ENCODE measurements at places on chromosomes 4 and X.

GRCh38 chr4:76550966-76551780 lies 116.1 kb downstream of the SHROOM3 start:
- no peak for DNase-seq

DNA sequence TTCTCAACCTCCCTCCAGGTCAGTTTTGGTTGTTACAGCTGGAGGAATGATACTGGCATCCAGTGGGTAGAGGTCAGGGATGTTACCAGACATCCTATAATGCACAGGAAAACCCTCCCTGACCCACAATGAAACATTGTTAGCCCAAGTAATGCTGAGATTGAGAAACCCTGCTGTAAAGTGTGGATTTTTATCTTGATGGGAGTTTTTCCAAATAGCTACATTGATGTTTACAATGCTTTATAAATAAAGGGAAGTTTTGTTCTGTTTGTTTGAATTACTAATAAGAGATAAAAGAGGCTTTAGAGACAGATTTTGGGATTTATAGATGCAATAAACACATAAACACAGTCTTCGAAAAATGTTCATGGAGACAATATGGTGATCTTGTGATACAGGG lies 194.0 kb upstream of the NUDT6 start:
- DNase-seq: no peak

GRCh38 chrX:50805276-50805675 lies 8.7 kb downstream of the SHROOM4 start:
- no peak for DNase-seq

DNA sequence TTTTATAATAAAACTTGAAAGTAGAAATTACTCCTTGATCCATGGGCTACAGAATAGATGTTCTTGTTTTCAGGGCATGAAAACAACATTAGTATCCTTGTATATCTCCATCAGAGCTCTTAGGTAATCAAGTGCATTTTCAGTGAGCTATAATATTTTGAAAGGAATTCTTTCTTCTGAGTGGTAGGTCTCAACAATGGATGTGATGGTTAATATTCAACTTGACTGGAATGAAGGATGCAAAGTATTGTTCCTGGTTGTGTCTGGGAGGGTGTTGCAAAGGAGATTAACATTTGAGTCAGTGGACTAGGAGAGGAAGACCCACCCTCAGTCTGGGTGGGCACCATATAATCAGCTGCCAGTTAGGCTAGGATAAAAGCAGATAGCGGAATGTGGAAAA lies 100.1 kb downstream of the LCORL start:
- DNase-seq: no peak

- no peak for DNase-seq
Measured at GRCh38 chrX:133655275-133656265, 240.3 kb upstream of the GPC4 start.

- no peak for DNase-seq
Measured at GRCh38 chr4:127394516-127394915, 238.2 kb upstream of the INTU start.

DNA sequence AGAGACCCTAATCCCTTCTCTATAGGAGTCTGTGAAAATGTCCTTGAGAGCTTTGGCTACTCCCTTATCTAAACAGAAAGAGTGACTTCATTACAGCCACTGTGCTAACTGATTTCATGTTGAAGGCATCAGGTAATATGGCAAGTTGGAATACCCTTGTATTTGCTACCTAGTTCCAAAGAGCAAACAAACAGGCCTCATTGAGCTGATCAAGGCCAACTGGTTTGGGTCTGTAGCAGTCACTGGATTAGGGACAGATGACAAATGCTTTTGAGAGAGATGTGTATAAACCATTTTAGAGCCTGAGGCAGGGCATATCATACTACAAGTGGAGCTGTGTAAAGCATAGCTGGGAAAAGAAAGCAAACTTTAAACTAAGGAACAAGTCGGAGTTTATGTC lies 22.9 kb upstream of the PDLIM5 start:
- no peak for DNase-seq

GRCh38 chr4:173288698-173289352 lies 45.3 kb downstream of the HMGB2 start:
- DNase-seq: no peak

DNA sequence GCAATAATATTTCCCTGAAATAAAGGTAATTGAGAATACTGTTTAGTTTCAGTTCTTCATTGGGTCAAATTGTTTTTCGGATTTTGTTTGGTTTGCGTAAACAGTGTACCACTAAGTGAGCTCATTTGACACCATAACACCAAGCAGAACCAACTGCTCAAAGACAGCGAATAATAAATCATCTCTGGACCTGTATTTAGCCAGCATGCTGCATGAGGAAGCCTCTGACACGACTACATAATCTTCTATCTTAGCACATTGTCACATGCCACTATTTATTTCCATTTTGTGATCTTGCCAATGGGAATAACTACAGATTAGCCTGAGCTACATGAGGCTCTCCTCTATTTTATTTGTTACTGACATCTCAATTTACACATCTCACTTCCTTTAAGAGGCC lies 12.1 kb upstream of the PRKG2 start:
- DNase-seq: no peak

DNA sequence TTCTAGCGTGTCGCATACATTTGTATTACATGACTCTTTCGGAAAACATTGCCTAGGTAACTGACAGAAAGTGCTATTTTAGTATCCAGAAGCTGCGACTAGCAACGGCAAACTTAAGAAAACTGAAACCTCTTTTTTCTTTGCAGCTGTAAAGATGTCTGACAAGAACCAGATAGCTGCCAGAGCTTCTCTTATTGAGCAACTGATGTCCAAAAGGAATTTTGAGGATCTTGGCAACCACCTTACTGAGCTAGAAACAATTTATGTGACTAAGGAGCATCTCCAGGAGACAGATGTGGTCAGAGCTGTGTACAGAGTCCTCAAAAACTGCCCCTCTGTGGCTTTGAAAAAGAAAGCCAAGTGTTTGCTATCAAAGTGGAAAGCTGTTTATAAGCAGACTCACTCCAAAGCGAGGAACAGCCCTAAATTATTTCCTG lies 9.4 kb downstream of the TCEANC start:
- DNase-seq: no peak

DNA sequence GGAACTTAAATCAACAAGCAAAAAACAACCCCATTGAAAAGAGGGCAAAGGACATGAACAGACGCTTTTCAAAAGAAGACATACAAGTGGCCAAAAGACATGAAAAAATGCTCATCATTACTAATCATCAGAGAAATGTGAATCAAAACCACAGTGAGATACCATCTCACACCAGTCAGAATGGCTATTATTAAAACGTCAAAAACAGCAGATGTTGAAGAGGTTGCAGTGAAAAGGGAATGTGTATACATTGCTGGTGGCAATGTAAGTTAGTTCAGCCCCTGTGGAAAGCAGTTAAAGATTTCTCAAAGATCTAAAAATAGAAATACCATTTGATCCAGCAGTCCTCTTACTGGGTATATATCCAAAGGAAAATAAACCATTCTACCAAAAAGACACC lies 22.6 kb downstream of the RTL9 start:
- no peak for DNase-seq

DNA sequence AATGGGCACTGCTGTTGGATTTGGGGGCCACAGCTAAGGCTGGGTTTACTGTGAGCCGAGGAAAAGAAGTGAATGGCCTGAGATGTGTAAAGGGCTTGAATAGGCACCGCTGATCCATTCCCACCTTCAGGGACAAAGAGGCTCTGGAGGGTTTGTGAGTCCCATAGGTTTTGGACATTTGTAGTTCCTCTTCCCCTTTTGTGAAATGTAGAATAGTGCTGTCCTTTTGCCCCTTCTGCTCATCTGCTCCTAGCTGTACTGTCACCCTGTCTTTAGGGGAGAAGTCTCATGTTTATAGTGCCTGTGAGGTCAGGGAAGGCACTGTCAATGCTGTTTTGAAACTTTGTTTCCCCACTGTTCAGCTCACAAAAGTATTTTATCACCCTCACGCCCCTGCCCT lies 26.4 kb upstream of the CLCN4 start:
- DNase-seq: no peak

DNA sequence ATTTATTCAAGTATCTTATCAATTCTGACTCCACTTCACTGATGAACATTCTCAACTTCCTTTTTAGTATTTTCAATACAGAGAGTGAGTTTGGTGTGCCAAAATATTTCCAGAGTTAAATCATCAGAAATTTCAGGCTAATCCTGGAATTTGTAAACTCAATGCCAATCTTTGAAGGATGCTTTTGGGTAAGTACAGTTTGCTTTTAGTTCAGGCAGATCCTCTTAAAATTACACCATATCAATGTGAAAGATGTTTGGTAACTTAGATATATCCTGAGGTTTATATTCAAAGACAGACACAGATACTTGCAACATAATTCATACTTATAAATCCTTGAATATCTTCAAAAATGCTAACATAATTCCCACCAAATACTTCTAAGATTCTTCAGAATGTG lies 76.0 kb upstream of the FAM47B start:
- DNase-seq: no peak

Data from activated T-cell treated with anti-CD3 and anti-CD28 coated beads, Interleukin-2, amount 50 U/mL, for 48 hours (primary cell).